ENCODE measurements at places on chromosomes 5 and 9. TPM values are rescaled to one million over a fixed set of nuclear protein-coding genes. Genes with fewer than 3 reads are reported as not detected.
A peak's percentile ranks its signal among the peaks of the same experiment; 100 is the strongest.

Gene BSPRY
- 10.5 TPM for polyA plus RNA-seq

DNA sequence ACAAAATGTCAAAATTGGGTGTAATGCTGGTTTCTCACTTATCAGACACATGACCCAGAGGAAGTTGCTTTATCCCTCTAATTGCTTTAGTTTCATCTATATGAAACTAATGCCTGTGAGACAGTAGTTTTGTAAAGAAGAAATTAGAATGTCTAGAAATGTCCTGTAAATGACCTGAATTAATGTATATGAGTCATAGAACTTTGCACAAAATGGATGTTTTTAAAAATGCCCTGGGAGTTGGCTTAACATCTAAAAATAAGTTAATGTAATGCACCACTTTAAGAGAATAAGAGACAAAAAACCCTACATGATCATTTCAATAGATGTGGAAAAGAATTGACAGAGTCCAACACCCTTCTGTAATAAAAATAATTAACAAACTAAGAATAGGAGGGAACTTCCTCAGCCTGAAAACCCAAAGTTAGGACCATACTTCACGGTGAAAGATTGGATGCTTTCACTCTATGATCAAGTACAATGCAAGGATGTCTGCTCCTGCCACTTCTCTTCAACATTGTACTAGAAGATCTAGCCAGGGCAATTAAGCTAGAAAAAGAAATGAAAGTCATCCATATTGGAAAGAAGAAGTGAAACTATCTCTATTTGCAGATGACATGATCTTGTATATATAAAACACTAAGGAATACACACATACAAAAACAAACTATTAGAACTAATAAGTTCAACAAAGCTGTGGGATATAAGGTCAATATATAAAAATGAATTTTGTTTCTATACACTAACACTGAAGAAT, 117.9 kb downstream of the MELK start:
- no peak for DNase-seq

Gene GABRA6
- polyA plus RNA-seq, result 0.10 TPM

- no peak for DNase-seq
Observed at GRCh38 chr5:126562823-126563222, 32.2 kb downstream of the ALDH7A1 start.

Gene LRRC19
- polyA plus RNA-seq, result 18.9 TPM

- no peak for DNase-seq
Observed at GRCh38 chr5:91109634-91110033, 273.5 kb downstream of the ARRDC3 start.

DNA sequence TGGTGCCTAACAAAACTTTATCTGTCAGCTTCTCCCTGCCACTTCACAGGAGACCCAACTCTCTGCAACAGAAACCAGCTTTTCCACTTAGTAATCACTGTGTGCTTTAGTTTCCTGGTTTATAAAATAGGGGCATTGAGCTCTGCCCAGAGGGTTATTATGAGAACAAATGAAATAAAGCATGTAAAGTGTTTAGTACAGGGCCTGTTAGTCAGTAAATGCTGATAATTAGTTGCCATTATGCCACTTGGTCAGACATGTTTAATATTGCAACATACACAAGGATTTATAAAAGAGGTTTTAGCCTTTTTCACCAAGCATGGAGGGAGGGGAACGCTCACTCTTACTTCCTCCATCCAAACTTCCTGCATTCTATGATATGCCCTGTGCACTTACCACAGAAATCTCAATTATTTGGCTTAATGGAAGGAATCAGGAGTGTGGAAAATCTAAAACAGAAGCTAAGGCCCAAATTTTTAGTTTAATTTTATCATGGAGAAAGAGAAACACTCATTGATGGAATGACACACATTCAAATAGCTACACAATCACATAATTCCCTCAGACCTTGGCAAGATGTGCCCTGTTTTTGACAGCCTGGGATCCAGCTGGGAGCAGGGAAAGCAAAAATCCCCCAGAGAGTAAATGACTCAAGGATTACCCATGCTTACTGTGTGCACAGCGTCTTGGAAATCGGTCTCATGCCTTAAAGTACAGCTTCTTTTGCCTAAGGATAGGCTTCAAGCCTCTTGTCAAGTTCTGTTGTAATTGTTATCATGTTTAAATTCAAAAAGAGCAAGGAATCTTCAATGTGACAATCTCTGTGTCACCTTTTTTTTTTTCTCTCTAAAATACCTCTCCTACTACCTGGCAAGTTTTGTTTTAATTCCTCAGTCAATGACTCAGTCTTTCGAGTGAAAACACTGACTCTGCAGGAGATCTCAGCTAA, 34.0 kb downstream of the ZNF474 start:
- DNase-seq, result no peak

- DNase-seq, result no peak
Observed at GRCh38 chr9:6567140-6567591, 78.4 kb downstream of the GLDC start.

Gene BTNL3
- polyA plus RNA-seq, result 0.09 TPM

DNA sequence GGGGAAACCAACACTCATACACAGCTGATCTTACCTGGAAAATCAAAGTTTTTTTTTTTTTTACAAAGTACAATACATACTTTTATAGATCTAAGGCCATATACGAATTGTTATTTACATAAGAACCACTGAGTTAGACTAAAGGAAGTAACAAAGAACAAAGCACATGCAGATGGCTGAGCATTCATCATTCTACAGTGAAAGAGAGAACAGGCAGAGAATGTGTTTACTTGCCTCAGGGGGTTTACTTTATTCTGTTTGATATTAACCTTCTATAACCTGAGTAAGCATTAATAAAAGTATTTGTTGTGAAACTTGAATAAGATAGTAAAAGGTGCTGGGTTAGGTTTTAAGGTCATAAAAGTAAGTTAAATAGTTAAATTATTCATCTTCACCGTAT, 54.7 kb downstream of the SLC38A9 start:
- DNase-seq, result no peak

DNA sequence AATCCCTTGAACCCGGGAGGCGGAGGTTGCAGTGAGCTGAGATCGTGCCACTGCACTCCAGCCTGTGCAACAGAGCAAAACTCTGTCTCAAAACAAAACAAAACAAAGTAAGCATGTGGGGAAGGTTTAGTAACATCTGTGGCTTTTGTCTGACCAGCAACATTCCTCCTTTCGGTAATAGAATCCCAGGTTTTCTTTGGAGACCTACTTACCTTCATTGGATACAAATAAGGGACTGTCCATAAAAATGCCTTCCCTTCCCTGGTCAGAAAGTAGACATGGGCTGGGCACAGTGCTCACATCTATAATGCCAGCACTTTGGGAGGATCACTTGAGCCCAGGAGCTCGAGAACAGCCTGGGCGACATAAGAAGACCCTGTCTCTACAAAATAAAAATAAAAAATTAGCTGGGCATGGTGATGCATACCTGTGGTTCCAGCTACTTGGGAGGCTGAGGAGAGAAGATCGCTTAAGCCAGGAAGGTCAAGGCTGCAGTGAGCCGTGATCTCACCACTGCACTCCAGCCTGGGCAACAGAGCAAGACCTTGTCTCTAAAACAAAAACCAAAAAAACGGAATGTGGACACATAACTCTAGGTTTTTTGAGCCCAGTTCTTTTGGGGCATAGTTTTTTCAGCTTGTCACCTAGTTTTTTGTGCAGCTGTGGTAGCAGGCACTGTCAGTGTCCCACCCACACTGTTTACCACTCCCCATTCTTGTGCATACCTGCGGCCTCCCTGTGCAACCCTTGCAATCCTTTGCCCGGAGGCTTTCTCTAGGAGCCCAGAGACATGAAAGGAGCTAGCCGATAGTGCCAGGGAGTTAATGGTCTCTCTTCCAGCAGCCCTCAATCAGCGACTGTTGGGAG, 9.0 kb upstream of the SPINK4 start:
- no peak for DNase-seq

Gene THG1L
- 24.4 TPM for polyA plus RNA-seq

Gene BHMT2
- polyA plus RNA-seq, result 60.5 TPM

DNA sequence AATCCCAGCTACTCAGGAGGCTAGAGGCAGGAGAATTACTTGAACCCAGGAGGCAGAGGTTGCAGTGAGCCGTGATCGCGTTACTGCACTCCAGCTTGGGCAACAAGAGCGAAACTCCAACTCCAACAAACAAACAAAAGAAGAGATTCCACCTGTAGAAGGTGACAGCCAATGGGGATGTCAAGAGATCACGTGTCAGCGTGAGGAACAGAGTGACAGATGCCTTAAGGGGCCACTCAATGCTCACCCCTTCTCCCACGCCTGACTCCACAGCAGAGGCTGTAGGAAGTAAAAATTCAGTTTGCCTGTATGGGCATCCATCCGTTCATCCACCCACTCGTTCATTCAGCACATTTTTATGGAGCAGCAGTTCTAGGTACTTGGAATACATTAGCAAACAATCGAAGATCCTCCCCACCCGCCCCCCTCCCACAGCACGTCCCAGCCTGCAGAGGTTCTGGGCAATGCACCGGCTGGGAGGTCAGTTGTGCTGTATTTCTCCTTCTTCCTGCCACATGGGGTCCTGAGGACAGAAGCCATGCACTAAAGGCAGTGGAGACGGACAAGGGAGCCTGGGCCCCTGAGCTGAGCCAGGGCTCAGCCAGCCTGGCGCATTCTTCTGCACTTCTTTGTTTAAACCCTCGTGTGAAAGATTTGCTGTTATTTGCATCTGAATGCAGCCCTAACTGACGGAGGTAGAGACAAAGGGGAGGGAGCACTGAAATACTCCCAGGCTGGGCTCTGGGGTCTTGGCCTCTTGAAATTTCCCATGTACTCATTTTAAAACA, 11.3 kb upstream of the RNF130 start:
- DNase-seq, result no peak

Gene GHR
- 20.0 TPM for polyA plus RNA-seq

Gene CDH12
- 6.1 TPM for polyA plus RNA-seq

- DNase-seq, result no peak
Observed at GRCh38 chr9:89992326-89993198, 387.8 kb downstream of the GADD45G start.

- no peak for DNase-seq
Observed at GRCh38 chr9:109010746-109011145, 2.6 kb downstream of the CTNNAL1 start.

DNA sequence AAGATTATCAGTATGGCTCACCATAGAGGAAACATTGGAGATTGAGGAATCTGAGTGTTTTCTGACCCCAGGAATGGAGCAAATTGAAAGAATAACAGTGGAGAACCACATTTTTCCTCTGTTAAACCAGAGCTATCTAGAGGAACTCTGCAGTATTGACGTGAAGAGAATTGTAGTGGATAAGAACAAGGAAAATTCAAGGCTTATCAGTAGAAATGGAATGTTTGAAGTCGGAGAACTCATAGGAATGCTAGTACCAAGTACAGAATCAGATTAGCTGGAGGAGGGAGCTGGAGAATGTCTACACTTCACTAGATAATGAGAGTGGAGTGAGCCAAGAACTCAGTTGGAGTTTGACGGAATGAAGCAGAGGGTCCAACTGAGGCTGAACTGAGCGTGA, 50.3 kb downstream of the SNCAIP start:
- no peak for DNase-seq

DNA sequence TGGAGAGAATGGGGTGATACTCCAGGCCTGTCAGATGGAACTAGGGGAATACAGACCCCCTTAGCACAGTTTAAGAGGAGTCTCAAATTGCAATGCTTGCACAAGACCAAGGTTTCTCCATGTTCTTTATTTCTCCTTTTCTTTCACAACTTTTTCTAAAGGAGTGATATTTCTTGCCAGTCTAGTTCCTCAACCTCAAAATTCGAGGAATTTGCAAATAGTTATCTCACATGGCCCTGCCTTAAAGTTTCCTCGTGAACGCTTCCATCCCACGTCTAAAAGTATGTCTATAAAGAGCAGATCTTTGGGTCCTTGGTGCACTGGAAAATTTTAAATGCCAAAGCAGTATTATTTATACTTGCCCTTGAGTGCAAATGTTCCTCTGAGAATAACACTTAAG, 373.8 kb upstream of the KLF4 start:
- no peak for DNase-seq

GRCh38 chr9:93107151-93107824, 11.3 kb downstream of the CARD19 start:
- no peak for DNase-seq

DNA sequence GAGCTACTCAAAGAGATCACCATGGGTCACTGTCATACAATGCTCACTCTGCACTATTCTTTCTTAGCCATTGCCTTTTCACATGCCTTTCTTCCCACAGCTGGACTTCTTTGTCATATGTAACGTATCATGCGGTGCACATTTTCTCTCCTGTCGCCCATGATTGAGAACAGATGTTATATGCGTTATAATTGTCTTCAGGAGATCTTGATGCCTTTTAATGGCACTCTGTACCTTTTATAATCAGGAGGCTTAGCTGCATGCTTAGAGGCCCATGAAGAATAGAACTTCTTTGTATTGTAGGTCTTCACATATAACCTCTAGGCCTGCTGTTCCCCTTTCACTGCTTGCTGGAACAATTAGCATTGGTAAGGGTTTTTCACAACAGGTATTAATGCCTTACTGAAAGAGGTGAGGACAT, 436.1 kb downstream of the CDH10 start:
- DNase-seq, result no peak

- no peak for DNase-seq
Observed at GRCh38 chr9:87883274-87883673, 597 bp downstream of the SPATA31E1 start.

- no peak for DNase-seq
Observed at GRCh38 chr5:54251981-54252380, 58.4 kb downstream of the ARL15 start.

DNA sequence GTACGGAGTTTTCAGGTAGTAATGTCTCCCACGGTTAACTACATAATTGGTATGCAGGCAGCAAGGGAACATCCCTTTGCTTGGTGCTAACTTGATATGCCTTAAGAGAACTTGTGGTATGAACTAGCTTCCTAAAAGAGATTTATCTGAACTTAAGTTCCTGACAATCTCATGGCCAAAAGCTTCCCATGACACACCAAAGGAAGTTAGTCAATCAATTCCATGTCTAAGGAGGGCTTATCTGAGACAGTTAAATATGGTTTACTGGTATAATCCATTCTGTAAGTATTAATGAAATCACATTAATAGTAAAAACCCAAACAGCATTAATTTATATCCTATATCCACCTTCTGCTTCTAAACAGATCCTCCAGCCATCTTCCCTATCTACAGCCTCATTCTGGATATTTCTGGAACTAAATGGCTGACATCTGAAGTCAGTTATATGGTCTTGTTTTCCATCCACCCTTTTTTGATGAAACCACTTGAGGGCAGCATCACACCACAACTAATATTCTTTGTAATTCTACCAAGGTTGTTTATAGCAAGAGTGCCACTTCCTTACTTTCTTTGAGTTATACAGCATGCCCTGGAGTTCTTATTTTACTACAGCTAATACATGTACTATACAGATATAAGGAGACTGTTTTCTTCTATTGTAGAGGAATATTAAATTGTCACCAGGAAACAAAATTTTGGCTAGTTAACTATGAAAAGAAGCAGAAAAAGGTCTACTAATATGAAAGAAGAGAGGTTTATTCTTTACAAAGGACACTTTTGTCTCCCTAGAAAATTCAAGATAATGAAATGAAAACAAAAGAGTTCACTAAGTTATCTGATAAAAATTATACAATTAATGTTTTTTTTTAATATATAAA, 34.7 kb downstream of the SHOC1 start:
- DNase-seq, result peak; percentile 82
